ENCODE measurements at places on chromosomes 11 and 22.

DNA sequence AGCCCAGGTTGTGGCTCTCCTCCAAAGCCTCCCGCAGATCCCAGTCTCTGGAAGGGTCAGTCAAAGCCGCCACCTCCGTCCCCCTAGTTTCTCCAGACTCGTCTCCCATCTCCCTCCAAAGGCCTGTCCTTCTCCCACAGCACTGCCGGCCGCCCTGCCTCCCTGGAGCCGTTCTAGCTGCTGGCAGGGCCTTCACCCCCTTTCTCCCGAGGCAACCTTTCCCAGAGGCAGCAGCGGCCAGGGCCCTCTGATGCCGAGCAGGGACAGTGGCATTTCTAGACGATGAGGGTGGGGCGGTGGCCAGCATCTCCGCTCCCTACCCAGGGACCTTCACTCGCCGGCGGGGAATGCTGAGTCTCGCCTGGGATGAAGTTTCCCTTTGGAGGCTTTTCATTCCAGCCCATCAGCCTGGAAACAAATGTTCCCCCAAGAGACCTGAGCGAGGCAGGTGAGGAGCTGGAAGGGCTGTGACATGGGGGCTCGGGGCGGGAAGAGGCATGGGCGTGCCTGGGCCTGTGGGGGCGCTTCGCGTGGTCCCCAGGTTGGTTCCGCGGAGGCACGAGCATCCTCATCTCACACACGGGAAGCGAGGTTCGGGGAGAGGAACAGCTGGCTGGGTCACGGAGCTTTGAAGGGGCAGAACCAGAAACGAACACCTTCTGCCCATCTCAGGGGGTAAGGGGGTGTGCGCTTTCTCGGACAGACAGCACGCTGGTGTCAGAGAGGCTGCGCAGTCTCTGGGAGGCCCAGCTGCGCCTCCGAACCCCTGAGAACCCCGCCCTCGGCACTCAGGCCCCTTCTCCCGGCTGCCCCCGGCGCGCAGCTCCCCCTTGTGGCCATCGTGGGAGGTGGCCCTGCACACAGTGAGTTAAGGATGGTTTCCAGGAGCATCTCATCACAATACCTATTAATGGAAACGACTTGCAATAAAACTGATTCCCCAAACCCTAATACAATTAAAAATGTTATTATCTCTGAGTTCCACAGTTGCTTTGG lies 18.1 kb upstream of the KLHL35 start:
- DNase-seq = no peak

DNA sequence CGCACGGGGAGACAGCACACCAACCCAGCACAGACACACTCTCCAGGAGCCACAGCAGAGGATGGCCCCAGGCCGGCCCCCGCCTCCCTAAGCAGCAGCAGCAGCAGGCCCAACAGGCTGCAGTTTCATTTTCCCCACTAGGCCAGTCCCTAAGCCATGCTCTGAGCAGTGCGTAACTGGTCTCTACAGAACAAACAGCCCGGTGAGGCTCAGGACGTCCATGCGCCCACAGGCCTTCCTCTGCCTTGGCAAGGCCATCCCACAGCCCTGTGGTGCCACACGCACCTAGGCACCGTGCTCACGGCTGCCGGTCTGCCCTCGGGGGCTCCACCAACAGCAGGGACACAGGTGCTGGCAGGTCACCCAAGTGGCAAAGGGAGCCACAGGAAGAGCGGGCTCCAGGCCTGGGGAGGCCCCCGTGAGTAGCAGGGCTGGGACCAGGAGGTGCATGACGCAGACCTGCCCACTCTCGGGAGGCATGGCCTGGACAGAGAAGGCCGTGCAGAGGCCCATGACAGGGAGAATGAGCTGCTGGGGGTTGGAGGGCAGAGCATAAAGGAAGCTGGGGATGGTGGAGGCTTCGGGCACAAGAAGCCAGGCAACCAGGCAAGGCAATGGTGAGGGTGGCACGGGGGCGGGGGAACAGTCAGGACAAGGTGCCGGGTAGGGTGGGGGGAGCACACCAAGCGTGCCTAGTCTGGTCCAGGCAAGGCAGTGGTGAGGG lies 1.4 kb upstream of the MOB2 start:
- DNase-seq = no peak

DNA sequence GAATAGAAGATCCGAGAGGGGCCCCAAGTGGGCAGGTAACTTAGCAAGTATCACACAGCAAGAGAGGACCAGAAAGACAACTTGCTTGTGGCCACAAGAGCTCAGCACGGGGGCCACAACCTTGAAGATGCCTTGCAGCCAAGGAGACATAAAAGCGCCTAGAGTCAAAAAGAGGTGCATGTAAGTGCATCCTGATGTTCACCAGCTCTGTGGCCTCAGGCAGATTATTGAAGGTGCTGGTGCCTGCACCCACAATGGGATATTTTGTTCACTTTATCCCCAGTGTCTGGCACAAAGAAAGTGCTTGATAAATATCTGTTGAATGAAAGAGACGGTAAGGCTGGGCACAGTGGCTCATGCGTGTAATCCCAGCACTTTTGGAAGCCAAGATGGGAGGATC lies 106.0 kb upstream of the ASPHD2 start:
- no peak for DNase-seq

DNA sequence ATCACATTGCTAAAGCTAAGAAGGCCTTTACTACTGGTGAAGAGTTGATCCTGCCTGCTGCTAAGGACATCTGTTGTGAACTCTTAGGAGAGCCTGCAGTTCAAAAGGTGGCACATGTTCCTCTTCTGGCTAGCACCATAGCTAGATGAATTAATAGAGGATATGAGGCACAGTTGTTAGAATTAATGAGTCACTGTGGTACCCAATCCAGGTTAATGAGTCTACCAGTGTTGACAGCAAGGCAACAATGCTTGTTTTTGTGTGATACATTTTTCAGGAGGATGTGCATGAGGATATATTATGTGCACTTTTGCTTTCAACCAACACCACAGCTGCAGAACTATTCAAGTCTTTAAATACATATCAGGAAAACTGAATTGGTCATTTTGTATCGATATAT lies 12.0 kb downstream of the C11orf58 start:
- no peak for DNase-seq

- no peak for DNase-seq
Observed at GRCh38 chr11:130725421-130726233, 190.7 kb downstream of the SNX19 start.

GRCh38 chr11:127044535-127044934 lies 44.0 kb upstream of the KIRREL3 start:
- no peak for DNase-seq

DNA sequence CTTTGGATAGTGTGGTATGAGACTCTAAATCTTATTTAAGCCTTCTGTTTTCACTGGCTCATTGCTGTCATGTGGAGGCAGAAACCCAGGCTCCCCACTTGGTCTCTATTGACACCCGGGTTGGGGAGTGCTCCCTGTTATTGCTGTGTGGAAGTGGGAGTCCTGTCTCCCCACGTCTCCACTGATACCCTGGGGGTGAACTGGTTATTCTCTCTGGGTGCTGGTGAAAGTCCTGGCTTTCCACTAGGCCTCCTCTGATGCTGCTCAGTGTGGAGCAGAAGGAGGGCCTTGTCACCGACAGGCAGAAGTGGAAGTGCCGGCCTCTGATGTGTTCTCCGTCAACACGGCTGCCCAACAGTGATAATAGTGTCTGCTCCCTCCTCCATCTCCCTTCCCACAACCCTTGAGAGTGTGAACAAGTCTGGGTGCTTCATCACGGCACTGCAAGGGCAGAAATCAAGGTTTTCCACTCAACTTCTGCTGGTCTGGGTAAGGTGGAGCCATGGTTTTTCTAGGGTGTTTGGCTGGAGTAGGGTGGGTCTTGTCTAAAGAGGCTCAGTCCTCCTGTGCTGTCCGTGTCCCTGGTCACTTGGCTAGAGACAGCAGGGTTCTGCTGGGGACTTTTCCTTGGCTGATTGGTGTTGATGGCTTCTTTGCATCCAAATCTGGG lies 240.7 kb upstream of the B3GAT1 start:
- no peak for DNase-seq

GRCh38 chr11:82924522-82925224 lies 23.1 kb downstream of the DDIAS start:
- no peak for DNase-seq

DNA sequence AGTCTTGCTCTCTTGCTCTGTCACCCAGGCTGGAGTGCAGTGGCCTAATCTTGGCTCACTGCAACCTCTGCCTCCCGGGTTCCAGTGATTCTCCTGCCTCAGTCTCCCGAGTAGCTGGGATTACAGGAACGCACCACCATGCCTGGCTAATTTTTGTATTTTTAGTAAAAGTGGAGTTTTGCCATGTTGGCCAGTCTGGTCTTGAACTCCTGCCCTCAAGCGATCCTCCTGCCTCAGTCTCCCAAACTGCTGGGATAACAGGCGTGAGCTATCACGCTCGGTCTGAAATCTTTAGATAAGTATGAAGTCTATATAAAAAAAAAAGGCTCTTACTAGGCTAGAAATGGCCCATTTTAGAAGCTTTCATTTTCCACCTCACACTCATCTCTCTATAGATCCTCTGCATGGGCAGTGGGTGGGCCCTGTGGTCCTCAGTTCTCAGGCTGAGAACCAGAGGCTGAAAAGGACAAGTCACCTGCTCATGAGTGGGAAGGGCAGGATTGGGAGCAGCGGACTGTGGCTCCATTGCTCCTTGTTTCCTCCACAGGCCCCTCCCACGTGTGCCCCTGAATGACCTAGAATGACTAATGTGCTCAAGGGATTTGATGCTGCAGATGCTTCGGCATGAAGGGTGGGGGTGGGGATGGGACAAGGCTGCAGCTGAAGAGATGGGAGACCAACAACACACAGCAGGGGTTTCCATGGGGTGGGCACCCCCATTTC lies 19.8 kb upstream of the PRAME start:
- DNase-seq = no peak
